ENCODE measurements at places on chromosomes 6 and 20.

GRCh38 chr6:131867744-131868143 is 59.9 kb downstream of the ENPP1 start:
- DNase-seq = no peak

GRCh38 chr6:13561624-13562267 is 12.7 kb upstream of the SIRT5 start:
- DNase-seq = peak; percentile 50

- no peak for DNase-seq
Measured at GRCh38 chr6:21228411-21228810, 365.1 kb upstream of the SOX4 start.

DNA sequence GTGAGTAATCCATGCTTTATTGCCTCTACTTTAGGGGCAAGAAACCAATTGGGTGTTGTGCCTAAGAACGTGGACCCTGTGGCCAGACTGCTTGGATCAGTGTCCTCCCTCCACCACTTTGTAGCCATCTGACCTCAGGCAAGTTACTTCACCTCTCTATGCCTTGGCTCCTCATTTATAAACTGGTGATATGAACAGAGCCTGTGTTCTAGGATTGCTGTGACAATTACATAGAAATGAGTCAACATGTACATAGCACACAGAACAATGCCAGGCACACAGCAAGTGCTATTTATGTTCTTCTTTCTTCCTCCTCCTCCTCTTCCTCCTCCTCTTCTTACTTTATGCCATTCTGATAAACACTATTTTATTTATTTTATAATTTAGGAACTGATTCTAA is 339.4 kb downstream of the CD83 start:
- DNase-seq = no peak

GRCh38 chr20:61682996-61683681 is 382.5 kb downstream of the TAF4 start:
- DNase-seq = no peak

DNA sequence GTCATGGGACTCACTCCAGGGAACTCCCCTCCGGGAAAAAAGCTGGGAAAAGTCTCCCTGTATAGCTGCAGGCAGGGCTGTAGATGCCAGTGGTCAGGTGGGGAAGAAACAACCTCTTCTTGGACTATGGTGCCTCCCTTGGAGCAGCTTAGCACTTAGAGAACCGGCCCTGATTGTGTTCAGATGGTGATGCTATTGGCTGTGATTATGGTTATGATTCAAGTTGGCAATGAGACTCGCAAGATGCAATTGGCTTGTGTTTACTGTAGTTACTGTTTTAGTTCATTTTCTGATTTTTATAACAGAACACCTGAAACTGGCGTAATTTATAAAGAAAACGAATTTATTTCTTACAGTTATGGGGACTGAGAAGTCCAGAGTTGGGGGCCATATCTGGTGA is 314.7 kb upstream of the RNF24 start:
- DNase-seq = no peak

DNA sequence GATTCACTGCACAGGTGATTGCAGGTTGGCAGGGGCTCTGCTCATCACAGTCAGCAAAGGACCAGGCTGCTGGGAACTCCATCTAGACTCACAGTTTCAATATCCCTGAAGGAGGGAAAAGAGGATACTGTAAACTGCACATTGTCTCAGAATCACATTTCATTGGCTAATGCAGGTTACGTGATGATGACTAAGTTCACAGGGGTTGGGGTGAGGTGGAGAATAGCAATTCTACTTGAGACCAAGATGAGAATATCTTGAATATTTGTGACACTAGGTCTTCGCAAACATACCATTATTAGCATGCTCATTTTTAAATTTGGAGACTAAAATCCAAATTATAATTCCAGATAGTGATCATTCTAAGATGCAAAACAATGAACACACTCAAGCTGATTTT is 208.5 kb upstream of the CITED2 start:
- no peak for DNase-seq

DNA sequence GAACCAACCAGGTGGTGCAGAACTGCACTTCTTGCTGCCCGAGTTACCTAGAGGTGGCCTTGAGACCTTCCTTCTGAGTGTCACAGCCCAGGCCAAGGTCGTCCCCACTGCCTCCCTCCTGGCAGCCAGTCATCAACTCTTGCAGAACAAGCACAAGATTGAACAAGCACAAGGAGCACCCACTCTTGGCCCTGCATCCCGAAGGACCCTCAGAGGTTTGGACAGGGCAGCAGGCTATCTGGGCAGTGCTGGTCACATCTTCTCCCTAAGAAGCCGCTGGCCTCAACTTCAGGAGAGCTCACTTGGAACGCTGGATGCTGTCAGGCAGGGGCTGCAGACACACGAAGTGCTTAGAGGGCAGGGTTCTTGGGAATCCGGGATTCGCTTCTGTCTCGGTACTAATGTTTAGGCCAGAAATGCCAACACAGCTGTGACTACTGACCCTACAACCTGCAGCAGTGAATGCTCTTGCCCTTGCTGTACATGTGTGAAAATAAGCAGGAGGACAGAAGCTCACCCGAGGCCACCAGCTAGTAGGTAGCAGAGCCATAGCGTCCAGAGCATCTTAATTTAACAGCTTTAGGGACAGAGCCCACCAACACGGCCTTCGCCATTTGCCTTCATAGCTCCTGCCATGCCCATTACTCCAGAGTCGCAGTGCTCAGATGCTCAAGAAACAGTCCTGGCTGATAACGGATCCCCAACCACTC is 4.0 kb upstream of the ACSS1 start:
- DNase-seq = no peak

- no peak for DNase-seq
Measured at GRCh38 chr6:11536795-11537194, 754 bp upstream of the TMEM170B start.

GRCh38 chr6:37060195-37060559 is 54.7 kb downstream of the FGD2 start:
- DNase-seq = peak; percentile 72

GRCh38 chr6:31358302-31358701 is 1.3 kb upstream of the HLA-B start:
- DNase-seq = no peak
